Naive thymus-derived CD8-positive, alpha-beta T cell (primary cell): ENCODE measurements at places on chromosomes 11 and 22. TPM values are rescaled to one million over a fixed set of nuclear protein-coding genes. Genes with fewer than 3 reads are reported as not detected.

RAB3IL1 gene
- 0.23 TPM for total RNA-seq

MB gene
- total RNA-seq, result not detected

CFAP68 gene
- total RNA-seq, result 22.9 TPM

SCUBE2 gene
- 0.96 TPM for total RNA-seq

TMPRSS4 gene
- total RNA-seq, result not detected

UBQLN3 gene
- not detected for total RNA-seq

ART5 gene
- not detected for total RNA-seq

OPCML gene
- not detected for total RNA-seq

MACROD1 gene
- 14.4 TPM for total RNA-seq

GRCh38 chr11:44946263-44946662 is 4.4 kb downstream of the TP53I11 start:
- H3K27ac ChIP-seq, result no peak overlapping the region
- no peak for DNase-seq
- no peaks in the 10 kb centered on the region for H3K36me3 ChIP-seq
- H3K4me3 ChIP-seq, result no peak overlapping the region
- no peaks in the 10 kb centered on the region for H3K27me3 ChIP-seq
- peaks cover 8% of the 10 kb centered on the region for H3K4me1 ChIP-seq

DNA sequence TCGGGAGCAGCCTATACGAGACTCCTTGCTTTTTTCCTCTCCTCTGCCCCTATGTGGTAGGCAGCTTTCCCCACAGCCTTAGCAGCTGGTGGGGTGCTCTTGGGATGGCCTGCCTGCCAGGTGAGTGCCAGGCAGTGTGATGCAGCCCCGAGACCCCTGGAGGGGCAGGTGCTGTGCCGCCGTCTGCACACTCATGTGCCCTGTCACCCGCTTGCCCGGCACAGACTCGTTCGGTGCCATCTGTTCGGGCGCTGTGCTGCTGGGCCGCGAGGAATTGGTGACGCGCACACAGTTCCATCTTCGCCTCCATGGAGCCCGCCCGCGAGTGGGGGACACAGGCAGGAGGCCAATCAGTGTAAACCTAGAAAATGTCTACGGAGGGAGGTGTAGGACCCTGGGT is 15.1 kb downstream of the TRMU start:
- H3K4me3 ChIP-seq, result no peak overlapping the region
- no peak for DNase-seq
- H3K27ac ChIP-seq, result no peak overlapping the region
- no peaks in the 10 kb centered on the region for H3K27me3 ChIP-seq

GRCh38 chr11:128956401-128957201 is 13.9 kb upstream of the TP53AIP1 start:
- H3K4me1 ChIP-seq, result peaks cover 2% of the 10 kb centered on the region
- H3K36me3 ChIP-seq, result no peaks in the 10 kb centered on the region
- no peak overlapping the region for H3K27ac ChIP-seq
- peak; percentile 41 for DNase-seq

GRCh38 chr11:78179459-78180071 is 8.9 kb downstream of the KCTD21 start:
- H3K36me3 ChIP-seq, result peaks cover 5% of the 10 kb centered on the region
- peaks cover 9% of the 10 kb centered on the region for H3K4me1 ChIP-seq
- no peak for DNase-seq
- no peaks in the 10 kb centered on the region for H3K27me3 ChIP-seq

- H3K27ac ChIP-seq, result no peak overlapping the region
- no peak overlapping the region for H3K4me3 ChIP-seq
- no peaks in the 10 kb centered on the region for H3K27me3 ChIP-seq
- no peaks in the 10 kb centered on the region for H3K4me1 ChIP-seq
- no peaks in the 10 kb centered on the region for H3K36me3 ChIP-seq
Observed at GRCh38 chr11:126008956-126009355, 53.7 kb downstream of the CDON start.

- H3K27me3 ChIP-seq, result no peaks in the 10 kb centered on the region
- H3K27ac ChIP-seq, result no peak overlapping the region
- peak overlapping the region; percentile 3 for H3K4me3 ChIP-seq
- H3K36me3 ChIP-seq, result no peaks in the 10 kb centered on the region
- DNase-seq, result no peak
Observed at GRCh38 chr11:45031912-45032519, 81.3 kb upstream of the TP53I11 start.

DNA sequence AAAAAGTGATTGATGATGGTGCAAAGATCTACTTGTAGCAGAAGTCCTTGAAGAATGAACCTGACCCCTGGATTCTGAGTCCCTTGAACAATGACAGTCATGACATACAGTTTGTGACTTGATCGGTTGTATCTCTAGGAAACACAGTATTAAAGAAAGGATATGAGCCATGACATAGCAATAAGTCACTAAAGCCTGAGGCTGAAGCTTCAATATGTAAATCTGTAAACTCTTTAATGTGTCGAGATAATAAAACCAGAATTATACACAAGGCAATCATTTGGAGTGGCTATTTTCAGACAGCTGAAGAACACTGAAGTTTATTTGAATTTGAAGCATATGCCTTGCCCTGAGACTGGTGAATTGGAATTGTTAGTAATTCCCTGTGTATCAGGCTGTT is 911.5 kb upstream of the RAG2 start:
- H3K4me3 ChIP-seq, result no peak overlapping the region
- no peaks in the 10 kb centered on the region for H3K27me3 ChIP-seq
- no peak overlapping the region for H3K27ac ChIP-seq
- no peaks in the 10 kb centered on the region for H3K4me1 ChIP-seq
- DNase-seq, result no peak

GRCh38 chr11:14331476-14332136 is 27.4 kb downstream of the RRAS2 start:
- no peak overlapping the region for H3K27ac ChIP-seq
- H3K4me1 ChIP-seq, result peaks cover 27% of the 10 kb centered on the region
- H3K27me3 ChIP-seq, result no peaks in the 10 kb centered on the region
- peaks cover 6% of the 10 kb centered on the region for H3K36me3 ChIP-seq
